ENCODE measurements at places on chromosomes 2 and 18.

GRCh38 chr2:229456091-229456490 lies 185.0 kb upstream of the PID1 start:
- DNase-seq = no peak

DNA sequence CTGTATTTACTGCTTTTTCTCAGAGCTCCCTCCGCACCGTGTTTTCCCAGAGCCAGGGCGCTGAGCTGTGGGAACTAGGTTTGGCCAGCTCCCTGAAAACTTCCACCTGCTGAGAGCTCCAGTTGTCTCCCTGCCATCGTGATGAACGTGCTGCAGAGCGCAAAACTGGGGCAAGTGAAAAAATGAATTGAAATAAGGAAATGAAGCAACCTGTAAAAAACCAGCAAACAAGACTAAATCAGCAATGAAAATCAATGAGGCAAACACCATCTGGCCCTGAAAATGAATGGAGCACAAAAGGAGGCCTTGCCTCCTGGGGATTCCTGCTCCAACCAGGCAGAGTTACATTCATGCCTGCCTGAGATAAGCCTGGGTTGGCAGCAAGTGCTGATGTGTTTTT lies 129.9 kb downstream of the MARCHF4 start:
- DNase-seq = no peak

DNA sequence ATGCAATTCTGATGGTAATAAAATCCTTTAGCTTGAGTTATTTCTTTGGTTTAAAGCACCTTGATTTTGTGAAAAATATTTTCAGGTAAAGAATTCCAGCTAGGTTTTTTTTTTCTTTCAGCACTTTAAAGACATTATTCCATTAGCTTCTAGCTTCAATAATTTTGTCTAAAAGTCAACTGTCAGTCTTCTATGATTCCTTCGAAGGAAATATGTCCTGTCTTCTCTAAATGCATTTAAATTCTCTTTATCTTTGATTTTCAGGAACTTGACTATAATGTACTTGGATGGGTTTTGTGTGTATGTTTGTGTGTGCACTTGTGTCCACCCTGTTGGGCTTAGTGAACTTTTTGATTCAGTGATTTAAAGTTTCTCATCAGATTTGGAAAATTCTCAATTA lies 4.7 kb downstream of the LONRF2 start:
- no peak for DNase-seq

GRCh38 chr18:75134611-75134975 lies 74.3 kb downstream of the PTGR3 start:
- no peak for DNase-seq

DNA sequence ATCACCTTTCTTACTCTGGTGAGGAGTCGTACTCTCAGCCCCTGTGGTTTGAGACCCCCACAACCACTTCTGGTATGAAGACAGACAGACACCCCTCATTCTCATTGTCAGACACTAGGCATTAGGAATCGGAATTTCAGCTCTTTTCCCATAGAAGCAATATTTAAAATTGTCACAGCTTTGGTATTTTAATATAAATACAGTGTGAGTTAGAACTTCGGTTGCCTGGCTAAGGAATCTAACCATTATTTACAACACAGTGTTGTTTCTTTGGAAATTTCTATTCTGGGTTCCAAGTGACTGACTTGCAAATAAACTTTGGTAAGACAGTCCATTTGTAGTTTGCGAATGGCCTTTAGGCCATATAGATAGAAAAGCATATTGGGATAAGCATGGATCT lies 318.1 kb downstream of the PARD3B start:
- DNase-seq = no peak

- DNase-seq = no peak
Observed at GRCh38 chr2:186882511-186883071, 33.6 kb upstream of the ZSWIM2 start.

DNA sequence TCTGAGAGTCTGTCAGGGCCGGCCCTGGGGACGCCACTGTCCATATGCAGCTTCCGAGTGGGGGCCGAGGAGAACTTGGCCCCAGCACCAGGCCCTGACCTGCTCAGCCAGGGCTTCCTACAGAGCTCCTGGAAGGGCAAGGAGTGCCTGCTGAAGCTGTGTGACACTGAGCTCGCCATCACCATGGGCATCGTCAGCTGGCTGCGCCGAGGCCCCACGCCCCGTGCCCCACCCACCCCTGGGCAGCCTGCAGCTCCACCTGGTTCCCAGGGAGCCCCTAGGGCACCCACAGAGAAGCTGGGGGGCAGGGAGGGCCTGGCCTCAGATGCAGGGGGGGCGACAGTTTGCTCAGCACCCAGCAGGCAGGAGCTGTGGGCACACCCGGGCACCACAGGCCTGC lies 8.1 kb downstream of the AMER3 start:
- DNase-seq = no peak

DNA sequence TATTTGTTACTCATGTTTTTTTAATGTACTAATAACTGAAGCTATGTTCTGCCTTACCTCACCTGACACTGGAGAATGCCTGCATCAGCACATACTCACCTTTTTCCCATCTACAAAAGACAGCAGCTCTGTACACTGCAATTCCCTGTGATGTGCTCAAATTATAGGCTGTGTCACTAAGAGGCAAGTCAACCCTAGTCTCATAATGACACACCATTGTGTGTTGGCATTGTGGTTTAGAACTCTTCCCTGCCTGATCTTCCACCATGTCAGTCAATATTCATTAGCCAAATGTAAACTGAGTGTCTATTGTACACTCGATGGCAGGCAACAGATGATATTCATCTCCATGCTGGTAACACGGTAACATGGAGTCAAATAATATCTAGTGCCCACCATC lies 332.1 kb upstream of the TCF4 start:
- no peak for DNase-seq

- no peak for DNase-seq
Observed at GRCh38 chr2:128513961-128514283, 195.3 kb upstream of the HS6ST1 start.

DNA sequence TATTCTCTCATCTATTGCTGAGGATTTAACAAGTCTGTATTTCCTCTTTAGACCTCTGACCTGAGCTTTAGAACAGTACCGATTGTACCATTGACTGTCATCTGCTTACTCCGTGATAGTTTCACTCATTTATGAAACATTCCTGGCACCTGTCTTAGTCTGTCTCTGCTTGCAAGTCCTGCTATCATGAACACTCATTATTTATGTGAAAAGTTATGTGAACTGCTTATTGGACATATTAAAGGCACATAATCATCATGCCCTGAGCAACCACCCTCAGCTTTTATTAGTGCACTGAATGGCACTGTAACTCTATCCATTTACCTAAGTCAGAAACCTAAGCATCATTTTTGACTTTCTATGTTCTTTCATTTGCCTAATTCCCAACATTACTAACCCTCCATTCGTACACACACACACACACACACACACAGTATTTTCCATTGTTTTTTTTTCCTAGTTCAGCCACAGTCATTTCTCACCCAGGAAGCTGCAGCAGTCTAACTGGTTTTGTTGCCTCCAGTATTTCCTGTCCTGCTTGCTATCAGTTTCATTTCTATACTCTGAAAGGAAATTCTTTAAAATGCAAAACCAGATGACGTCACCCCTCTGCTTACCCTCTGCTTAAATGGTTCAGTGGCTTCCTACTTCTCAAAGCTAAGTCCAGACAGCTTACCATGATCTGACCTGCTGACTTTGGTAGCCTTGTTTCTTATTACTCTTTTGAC lies 146.1 kb downstream of the HAUS1 start:
- no peak for DNase-seq

- DNase-seq = no peak
Observed at GRCh38 chr2:150978053-150978452, 283.6 kb downstream of the RBM43 start.

GRCh38 chr2:19256121-19256601 lies 102.3 kb downstream of the OSR1 start:
- DNase-seq = no peak

DNA sequence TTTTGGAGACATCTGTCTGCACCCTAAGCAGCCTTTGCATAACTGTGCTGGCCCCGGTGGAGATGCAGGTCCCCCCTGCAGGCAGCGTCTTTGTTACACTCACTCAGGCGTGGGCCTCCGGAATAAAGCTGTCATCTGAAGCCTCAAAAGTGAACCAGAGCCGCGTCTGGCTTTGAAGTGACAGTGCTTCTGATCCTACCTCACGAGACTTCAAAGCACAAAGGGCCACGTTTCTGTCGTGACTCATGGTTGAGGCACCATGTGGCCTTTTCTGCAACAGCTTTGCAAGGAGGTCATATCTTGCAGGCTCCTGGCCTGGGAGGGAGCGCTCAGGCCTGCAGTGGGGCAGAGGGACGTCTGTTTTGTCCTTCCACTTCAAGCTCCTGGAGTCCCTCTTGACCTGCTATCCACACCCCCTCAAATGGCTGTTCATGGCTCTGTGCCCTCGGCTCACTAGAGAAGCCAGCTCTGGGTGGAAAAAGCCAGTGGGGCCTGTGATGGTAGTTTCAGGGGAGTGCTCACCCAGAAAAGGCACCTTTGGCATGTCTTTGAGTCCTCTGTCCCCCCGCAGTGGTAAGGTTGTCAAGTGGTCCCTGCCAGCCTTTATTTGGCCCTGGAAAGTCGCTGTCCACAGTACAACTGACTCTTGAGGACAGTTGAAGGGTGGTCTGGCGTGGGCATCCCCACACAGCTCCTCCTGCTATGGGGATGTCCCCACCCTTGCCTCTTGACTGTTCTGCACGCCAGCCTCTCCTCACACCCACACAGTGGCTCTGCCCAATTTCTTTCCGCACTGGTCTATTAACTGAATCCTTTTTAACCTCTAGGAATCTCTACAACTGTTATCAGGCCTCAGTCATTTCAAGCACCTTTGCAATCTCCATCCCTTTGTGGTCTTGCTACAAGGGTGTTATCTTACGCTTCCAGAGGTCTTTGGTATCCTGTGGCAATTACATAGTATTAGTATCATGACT lies 19.3 kb downstream of the GPR55 start:
- DNase-seq = peak; percentile 64

- no peak for DNase-seq
Observed at GRCh38 chr2:39281391-39281790, 37.6 kb upstream of the CDKL4 start.

- no peak for DNase-seq
Observed at GRCh38 chr2:126786765-126787164, 111.9 kb upstream of the TEX51 start.

- DNase-seq = no peak
Observed at GRCh38 chr18:47204908-47205522, 28.9 kb upstream of the IER3IP1 start.

DNA sequence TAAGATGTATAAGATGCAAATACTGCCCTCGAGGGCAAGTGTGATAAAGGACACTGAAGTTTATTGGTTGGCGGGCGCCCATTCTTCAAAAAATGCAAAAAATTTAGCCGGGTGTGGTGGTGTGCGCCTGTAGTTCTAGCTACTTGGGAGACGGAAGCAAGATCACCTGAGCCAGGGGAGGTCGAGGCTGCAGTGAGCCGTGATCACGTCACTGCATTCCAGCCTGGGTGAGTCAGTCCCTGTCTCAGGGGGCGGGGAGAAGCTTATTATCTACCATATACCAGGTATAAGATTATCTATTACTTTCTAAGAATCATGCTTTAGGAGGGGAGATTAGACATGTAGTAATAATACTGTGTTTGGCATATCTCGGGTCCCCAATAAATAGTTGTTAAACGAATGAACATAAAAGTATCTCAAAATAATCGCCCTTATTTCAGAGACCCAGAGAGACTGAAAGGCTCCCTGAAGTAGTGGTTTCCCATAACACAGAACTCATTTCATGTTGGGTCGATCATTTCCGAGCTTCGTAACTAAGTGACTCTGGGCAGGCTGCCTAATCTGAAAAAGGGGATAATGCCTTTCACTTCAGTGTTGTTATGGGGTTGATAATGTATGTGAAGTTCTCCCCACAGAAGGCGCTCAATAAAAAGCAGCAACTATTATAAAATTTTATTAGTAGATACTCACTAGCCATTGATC lies 1.2 kb upstream of the SELENOI start:
- DNase-seq = no peak

DNA sequence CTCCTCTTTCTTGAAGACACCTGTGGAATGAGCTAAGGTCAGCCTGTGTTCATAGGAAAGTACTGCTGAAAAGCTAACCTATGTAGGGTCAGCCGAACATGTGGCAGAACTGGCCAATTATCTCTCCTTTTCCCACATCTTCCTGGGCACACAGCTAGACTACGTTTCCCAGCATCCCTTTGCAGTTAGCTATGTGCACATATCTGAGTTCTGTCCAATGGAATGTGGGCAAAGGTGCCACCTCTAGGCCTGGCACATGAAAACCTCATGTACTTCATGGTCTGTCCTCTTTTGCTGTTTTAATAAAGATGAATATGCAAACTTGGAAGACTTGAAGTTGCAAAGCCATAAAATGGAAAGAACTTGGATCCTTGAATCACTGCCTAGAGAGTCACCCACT lies 352.6 kb downstream of the TNS1 start:
- DNase-seq = no peak

GRCh38 chr18:58842978-58843687 lies 21.5 kb upstream of the ZNF532 start:
- DNase-seq = no peak

DNA sequence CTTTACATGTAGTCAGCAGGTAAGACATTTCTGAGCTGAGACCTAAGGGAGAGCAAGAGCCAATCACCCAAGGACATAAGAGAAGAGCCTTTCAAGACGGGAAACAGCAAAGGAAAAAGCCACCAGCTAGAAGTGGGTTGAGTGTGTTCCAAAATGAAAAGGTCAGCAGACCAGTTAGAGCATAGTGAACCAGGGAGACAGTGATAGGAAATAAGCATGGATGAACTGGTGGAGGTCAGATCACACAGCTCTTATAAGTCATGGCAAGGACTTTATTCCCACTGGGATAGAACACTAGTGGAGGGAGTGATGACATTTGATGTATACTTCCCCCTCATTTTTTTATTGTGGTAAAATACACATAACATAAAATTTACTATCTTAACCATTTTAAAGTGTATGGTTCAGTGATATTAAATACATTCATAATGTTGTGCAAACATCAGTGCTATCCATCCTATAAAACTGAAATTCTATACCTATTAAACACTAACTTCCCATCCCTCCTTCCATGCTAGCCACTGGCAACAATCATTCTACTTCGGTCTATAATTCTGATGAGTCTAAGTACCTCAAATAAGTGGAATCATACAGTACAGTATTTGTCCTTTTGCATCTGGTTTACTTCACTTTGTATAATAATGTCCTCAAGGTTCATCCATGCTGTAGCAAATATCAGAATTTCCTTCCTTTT lies 155.8 kb upstream of the WDSUB1 start:
- no peak for DNase-seq

- no peak for DNase-seq
Observed at GRCh38 chr2:197102231-197102630, 175.7 kb upstream of the PGAP1 start.

- DNase-seq = no peak
Observed at GRCh38 chr2:227295806-227296205, 29.2 kb upstream of the MFF start.

Data from activated naive CD8-positive, alpha-beta T cell treated with anti-CD3 and anti-CD28 coated beads, Interleukin-2, amount 10 ng/mL, durations not matched to agents 7 days and 5 days (primary cell).